NCI-H1092 (cell line): ENCODE measurements at places on chromosomes 13 and 19.
A peak's percentile ranks its signal among the peaks of the same experiment; 100 is the strongest.

GRCh38 chr13:76600081-76600480 is 286.1 kb downstream of the KCTD12 start:
- no peak for DNase-seq

DNA sequence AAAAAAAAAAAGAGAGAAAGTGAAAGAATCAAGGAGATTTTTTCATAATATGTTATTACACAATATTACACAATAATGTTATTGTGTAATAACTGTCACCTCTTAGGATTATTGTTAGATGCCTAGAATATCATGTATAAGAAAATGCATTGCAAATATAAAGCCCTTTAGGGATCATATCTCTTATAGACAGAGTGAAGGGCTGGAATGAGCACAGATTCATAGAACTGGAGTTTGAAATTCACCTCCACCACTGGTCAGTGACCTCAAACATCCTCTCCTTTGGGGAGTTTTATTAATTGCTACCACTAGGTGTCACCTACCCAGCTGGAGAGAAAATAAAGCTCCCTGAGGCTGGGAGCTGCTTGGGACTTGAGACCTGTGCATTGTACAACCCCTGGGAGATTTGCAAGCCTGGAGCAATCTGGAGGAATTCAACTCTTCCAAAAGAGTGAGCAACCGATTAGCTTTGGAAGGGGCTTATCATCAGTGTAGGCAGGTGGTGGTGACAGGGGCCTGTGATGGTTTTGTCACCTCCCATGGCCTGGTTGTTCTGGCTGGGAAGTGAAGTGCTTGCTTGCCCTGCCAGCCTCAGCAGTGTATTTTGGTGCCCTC is 30.3 kb upstream of the FRY start:
- DNase-seq, result no peak

GRCh38 chr13:57825066-57825465 is 193.5 kb downstream of the PCDH17 start:
- no peak for DNase-seq

GRCh38 chr13:59442944-59443486 is 720.7 kb downstream of the DIAPH3 start:
- DNase-seq, result no peak

GRCh38 chr13:57286511-57287098 is 119.6 kb downstream of the PRR20E start:
- no peak for DNase-seq

- DNase-seq, result no peak
Measured at GRCh38 chr13:114151031-114151430, 18.6 kb upstream of the RASA3 start.

DNA sequence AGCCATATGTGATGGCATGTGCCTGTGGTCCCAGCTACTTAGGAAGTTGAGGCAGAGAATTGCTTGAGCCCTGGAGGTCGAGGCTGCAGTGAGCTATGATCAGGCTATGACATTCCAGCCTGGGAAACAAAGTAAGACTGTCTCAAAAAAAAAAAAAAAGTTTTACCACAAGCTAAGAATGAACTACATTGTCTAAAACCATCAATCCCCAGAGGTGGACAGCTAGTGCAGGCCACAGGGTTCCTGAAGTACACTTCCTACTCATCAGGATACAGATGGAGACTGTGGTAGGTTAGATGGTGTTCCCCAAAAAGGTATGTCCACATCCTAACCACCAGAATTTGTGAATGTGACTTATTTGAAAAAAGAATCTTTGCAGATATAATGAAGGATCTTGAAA is 63.5 kb upstream of the DOCK9 start:
- no peak for DNase-seq

DNA sequence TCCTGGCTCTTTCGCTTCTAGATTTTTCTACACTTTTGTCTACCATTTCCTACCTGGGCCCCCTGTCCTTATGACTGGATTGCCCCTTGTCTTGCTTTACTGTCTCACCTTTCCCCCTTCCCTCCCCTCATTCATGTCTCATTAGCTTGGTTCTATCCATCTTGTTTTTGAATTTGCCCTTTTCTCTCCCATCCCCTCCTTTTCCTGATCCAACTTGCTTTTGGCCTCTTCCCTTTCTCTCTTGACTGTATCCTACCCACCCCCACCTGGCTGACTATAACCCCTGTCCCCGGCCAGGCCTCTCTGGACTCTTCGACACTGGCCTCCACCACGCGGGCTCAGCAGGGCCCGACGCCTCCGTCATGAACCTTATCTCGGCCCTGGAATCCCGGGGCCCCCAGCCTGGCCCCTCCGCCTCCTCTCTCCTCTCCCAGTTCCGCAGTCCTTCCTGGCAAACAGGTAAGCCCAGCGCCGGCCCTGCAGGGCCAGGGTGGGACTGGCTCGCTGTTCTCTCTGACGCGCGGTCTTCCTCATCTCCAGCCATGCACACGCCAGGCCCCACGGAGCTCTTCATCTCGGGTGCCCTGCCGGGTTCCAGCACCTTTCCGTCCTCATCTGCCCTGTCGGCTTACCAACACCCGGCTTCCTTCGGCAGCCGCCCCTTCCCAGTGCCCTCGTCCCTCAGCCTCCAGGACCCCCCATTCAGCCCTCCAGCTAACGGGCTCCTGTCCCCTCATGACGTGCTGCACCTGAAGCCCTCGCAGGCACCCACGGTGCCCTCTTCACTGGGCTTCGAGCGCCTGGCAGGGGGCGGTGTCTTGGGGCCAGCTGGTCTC is 3.4 kb downstream of the PRR12 start:
- DNase-seq, result no peak

- DNase-seq, result no peak
Measured at GRCh38 chr19:11069561-11069960, 19.7 kb upstream of the LDLR start.

DNA sequence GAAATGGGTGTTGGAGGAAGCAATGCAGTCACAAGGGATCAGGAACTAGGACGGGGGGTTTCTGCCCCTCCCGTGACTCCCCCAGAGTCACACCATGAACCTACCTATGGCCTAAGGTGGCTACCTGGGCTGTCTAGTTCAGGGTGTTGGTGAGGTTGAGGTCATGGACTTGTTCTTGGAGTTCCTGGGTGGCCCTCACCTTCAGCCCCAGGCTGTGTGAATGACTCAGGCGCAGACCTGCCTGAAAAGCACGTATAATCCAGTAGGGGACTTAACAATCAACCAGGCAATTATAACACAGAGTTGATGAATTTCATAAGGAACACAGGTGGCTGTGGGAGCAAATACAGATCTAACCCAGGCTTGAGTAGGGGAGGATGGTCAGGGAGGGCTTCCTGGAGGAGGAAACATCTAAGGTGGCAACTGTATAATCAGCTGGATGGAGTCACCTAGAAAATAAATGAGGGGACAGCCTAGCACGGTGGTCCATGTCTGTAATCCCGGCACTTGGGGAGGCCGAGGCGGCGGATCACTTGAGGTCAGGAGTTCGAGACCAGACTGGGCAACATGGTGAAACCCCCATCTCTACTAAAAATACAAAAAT is 25.6 kb upstream of the ADGRE1 start:
- DNase-seq, result no peak

DNA sequence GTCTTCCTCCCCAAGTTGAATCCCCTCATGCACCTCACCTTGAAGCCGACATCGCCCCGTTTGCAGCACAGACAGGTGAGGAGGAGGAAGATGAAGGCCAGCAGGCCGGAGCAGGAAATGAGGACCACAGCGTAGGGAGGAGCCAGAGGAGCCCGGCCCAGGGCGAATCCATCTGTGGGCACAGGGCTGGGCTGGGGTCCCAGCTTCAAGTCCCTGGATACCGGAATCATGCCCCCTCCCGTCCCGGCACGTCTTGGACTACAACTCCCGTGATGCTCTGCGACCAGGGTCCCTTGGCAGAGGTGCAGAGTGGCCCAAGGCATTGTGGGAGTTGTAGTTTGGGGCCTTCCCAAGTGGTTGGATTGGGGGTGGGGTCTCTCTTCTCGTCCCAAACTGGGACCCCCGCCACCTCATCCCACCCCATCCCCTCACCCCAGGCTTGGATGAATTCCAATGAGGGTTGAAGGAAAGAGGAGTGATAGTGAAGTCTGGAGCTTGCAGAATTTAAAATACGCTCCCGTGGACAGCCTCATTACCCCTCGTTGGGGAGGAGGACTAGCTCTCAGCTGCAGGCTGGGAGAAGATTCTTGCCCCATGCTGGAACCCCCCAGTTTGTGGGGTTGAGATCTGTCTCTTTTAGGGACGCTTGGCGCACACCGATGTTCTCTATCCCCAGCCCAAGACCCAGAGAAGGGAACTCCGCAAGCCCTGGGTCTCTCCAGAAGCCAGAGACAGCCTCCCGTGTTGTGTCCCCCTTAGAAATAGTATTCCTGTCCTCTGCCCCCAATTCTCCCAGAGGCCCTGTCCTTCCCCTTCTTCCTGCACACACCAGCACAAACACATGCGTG is 990 bp downstream of the LMTK3 start:
- DNase-seq, result peak; percentile 26

GRCh38 chr19:2426611-2427428 is 566 bp downstream of the TIMM13 start:
- DNase-seq, result peak; percentile 24

- no peak for DNase-seq
Measured at GRCh38 chr19:48928164-48929025, 5.1 kb upstream of the DHDH start.

DNA sequence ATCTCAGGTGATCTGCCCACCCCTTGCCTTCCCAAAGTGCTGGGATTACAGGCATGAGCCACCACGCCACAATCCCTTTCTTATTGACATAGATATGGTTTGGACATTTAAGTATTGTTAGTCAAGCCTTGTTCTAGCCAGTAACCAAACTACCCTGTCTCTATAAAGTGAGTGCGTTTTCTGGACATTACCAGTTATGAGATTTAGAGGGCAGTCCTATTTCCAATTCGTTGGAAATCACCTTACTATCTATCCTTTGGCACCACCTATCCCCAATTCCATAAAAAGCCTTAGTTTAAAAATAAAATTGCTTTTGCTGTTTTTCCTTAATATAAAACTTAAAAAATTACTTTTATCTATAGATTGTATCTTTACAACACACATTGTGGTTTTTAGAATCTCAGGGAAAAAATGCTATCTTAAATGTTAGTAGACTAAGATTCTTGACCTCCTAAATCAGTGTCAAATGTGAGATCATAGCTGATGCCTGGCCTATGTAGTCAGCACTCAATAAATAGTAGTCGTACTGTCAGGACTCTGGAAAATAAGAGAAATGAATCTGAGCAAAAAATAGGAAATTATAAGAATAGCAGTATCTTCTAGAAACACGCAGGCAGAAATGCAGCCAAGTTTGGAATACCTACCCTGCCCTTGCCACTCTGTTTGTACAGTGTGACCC is 57.0 kb downstream of the NUFIP1 start:
- no peak for DNase-seq

DNA sequence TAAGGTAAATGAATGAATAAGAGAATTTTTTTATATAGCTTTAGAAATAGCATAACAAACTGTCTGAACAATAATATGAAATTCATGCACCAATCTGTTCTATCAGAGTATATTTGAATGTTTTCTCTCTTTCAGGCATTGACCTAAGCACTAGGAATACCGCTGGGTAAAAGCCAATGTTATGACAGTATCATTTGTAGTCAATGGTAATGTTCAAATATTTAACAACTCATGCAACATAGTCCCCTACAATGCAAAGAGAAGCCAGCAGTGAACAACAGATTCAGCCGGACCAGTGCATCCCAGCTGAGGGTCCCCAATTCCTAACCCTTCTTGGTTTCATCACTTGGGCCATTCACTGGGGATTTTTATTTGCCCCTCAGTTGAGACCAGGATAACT is 52.6 kb upstream of the MYCBP2 start:
- DNase-seq, result no peak

- no peak for DNase-seq
Measured at GRCh38 chr13:55999709-56000108, 1141.0 kb upstream of the PRR20A start.

DNA sequence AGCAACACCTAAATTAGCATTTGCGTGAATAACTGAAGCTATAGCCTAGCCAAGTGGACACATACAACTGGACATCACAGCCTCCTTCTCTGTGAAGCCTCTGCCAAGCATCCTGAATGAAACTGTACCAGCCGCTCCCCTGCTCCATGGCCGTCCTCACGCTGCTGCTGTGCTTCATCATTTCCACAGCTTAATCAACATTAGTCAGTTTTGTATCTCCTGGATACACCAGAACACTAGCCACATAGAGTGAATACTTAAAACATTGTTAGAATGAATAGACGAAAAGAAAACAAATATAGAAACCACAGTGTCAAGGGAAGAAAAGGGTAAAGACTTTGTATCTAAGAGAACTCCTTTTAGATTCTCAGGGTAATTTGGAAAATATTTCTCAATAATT is 1526.9 kb downstream of the EFNB2 start:
- DNase-seq, result no peak

DNA sequence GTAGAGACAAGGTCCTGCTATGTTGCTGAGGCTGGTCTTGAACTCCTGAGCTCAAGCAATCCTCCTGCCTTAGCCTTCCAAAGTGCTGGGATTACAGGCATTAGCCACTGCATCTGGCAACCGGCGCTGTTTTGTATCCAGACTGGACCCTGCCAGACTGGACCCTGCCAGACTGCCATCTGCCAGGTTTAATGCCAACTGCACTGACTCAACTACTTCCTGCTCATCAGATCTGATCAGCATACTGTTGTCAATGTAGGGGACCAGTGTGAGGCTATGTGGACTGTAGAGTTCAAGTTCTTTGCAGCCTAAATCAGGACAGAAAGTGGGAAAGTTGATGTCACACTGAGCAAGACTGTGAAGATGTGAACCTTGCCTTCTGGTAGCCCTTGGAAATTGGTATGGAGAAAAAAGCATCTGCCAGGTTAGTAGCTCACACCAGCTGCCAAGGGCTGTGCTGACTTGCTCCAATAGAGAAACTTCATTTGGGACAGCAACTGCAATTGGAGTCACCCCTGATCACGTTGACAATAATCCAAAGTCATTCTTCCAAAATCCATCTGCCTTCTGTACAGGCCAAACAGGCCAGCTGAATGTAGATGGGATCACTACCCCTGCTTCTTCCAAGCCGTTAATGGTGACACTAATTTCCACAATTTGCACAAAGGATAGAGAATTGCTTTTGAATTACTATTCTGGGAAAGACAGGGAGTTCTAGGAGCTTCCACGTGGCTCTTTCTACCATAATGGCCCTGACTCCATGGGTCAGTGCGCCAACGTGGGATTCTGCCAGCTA is 36.8 kb upstream of the ATP1A3 start:
- DNase-seq, result no peak

- no peak for DNase-seq
Measured at GRCh38 chr19:7216373-7216902, 77.8 kb downstream of the INSR start.

DNA sequence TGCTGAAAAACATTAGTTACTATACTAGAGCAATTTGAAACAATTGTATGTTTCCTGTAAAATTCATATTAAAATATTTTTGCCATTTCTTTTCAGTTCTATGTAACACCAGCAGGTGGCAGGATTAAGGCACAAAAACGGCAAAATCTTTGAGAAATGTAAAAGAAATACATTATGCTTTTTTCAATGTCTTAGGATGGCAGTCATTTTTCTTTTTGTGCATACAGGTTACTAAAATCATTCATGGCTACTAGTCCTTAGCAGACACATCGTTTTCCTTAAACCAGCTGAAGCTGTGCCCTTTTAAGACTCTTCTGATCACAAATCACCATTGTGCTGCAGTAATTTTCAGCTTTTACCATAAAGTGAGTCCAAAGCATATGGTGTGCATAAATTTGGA is 800.7 kb upstream of the SLITRK5 start:
- DNase-seq, result no peak

GRCh38 chr13:90793261-90793820 is 554.1 kb upstream of the MIR17HG start:
- no peak for DNase-seq

GRCh38 chr19:52219611-52220010 is 29.8 kb downstream of the PPP2R1A start:
- no peak for DNase-seq
